ENCODE measurements at places on chromosomes 1 and 21. TPM values are rescaled to one million over a fixed set of nuclear protein-coding genes. Genes with fewer than 3 reads are reported as not detected.

GRCh38 chr1:112532064-112532463 lies 23.3 kb downstream of the WNT2B start:
- no peak for DNase-seq

- no peak for DNase-seq
These were observed 159.8 kb downstream of the HS2ST1 start for GRCh38 chr1:87074001-87074795.

GRCh38 chr1:231421546-231421970 lies 529 bp downstream of the EGLN1 start:
- peak; percentile 38 for DNase-seq

DNA sequence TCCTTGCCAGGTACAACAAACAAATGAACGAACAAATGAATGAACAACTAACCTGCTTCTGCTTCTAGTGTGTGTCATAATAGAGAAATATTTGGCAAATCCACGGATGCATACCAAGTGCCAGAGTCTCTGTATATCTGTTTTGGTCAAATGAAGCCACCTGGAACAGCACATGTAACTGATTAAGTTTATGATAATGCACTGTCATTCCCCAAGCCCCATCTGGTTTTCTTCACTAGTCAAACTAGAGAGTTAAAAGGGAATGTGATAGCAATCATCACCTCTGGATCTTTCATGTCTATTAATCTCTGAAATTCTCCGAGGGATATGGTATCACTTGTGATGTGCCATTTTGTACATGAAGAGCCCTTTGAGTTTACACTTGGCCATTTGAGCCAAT lies 21.0 kb upstream of the SCAF4 start:
- DNase-seq, result no peak

OR2L13 gene
- not detected for polyA plus RNA-seq

- no peak for DNase-seq
These were observed 46.6 kb upstream of the C1orf105 start for GRCh38 chr1:172373864-172374263.

GPBP1L1 gene
- polyA plus RNA-seq, result 137 TPM

RPTN gene
- polyA plus RNA-seq, result not detected

C4BPA gene
- 0.52 TPM for polyA plus RNA-seq
